ENCODE measurements at places on chromosomes 2 and 18. TPM values are rescaled to one million over a fixed set of nuclear protein-coding genes. Genes with fewer than 3 reads are reported as not detected.

Gene B3GNT7
- 0.98 TPM for total RNA-seq

Gene FHOD3
- total RNA-seq = not detected

- DNase-seq = no peak
- no peaks in the 10 kb centered on the region for H3K36me3 ChIP-seq
- H3K4me1 ChIP-seq = no peaks in the 10 kb centered on the region
- H3K27ac ChIP-seq = no peak within 1 kb of the TSS
- H3K4me3 ChIP-seq = peak within 1 kb of the TSS; percentile 32
Measured at GRCh38 chr2:43676322-43677050, at the start of gene C1GALT1C1L. Gene C1GALT1C1L, minus strand, starts transcription at chr2:43676429. Its CDS starts 107 bp downstream, at chr2:43676322.

GRCh38 chr2:23782646-23783045 is 144.3 kb downstream of the ATAD2B start:
- DNase-seq = no peak
- H3K27ac ChIP-seq = no peak overlapping the region

- H3K27ac ChIP-seq = peak overlapping the region; percentile 2
- peaks cover 8% of the 10 kb centered on the region for H3K36me3 ChIP-seq
- H3K27me3 ChIP-seq = no peaks in the 10 kb centered on the region
- H3K4me3 ChIP-seq = no peak overlapping the region
- DNase-seq = no peak
Measured at GRCh38 chr2:25279091-25279651, 62.6 kb downstream of the DNMT3A start.

- H3K4me3 ChIP-seq = no peak overlapping the region
- no peak overlapping the region for H3K27ac ChIP-seq
- H3K27me3 ChIP-seq = no peaks in the 10 kb centered on the region
- no peaks in the 10 kb centered on the region for H3K36me3 ChIP-seq
Measured at GRCh38 chr2:21310493-21310892, 186.7 kb downstream of the TDRD15 start.

DNA sequence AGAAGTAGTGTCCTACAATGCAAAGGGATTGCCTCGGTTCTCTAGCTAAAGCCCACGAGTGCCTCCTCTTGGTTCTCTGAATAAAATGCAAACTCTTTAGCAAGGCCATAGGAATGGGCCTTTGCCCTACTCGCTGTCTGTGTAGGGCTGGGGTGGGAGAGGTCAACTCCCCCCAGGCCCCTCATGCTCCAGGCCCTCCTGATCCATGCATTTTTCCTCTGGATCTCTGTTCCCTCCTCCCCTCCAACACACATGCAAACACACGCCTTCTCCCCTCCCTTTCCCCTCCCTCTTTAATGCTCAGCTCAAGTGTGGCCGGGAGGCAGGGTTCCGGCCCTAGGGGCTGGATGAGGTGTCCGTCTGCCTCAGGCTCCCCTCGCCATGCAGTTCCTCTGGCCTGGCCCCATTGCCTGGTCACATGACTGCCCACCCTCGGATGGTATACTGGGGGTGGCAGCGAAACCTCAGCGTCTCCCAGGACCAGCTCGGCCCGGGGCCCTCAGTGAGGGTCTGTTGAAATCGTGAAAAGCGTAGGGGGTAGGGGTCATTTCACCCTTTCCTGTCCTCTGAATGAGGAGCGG is 14.9 kb upstream of the KLF11 start:
- no peak overlapping the region for H3K4me3 ChIP-seq
- no peak for DNase-seq
- no peaks in the 10 kb centered on the region for H3K36me3 ChIP-seq
- no peaks in the 10 kb centered on the region for H3K27me3 ChIP-seq
- H3K27ac ChIP-seq = peak overlapping the region; percentile 45

DNA sequence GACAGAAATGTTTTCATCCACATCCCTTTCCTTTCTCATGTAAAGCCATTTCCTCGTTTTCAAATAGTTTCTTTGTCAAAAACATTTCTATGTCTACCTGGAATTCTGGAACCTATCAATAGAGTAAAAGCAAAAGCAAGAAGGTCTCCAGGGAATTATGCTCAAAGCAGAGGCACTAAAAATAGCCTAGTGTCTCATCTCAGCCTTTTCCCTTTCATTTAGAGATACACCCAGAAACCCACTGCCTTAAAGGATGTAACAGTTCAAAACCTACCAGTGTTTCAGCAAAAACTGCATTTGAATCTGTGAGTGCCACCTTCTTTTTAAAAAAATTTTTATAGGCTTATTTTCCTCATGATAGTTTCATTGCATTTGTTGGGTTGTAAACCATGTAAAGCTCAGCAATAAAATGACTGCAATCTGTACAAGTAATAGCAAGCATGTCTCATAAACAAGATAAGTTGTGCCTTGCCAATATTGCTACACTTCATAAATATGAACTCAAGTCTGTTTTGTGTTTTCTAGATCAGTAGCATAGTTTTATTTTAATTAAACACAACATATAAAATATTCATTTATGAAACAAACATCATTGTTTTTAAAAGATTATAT is 927.3 kb upstream of the ACVR2A start:
- no peaks in the 10 kb centered on the region for H3K27me3 ChIP-seq
- no peaks in the 10 kb centered on the region for H3K36me3 ChIP-seq
- DNase-seq = no peak
- H3K27ac ChIP-seq = no peak overlapping the region
- no peaks in the 10 kb centered on the region for H3K4me1 ChIP-seq
- no peak overlapping the region for H3K4me3 ChIP-seq

GRCh38 chr2:96690306-96691021 is 47.9 kb downstream of the FER1L5 start:
- H3K27ac ChIP-seq = no peak overlapping the region
- H3K4me3 ChIP-seq = no peak overlapping the region
- peaks cover 19% of the 10 kb centered on the region for H3K27me3 ChIP-seq
- no peak for DNase-seq

Gene KLHL29
- 1.8 TPM for total RNA-seq

GRCh38 chr2:127173057-127173456 is 47.0 kb downstream of the CYP27C1 start:
- DNase-seq = no peak
- peaks cover 14% of the 10 kb centered on the region for H3K27me3 ChIP-seq
- H3K36me3 ChIP-seq = no peaks in the 10 kb centered on the region
- H3K4me3 ChIP-seq = no peak overlapping the region
- no peak overlapping the region for H3K27ac ChIP-seq

Gene PIEZO2
- 0.13 TPM for total RNA-seq

GRCh38 chr18:26540043-26540628 is 8.2 kb downstream of the KCTD1 start:
- H3K4me1 ChIP-seq = no peaks in the 10 kb centered on the region
- DNase-seq = no peak
- H3K36me3 ChIP-seq = no peaks in the 10 kb centered on the region
- no peak overlapping the region for H3K4me3 ChIP-seq
- no peak overlapping the region for H3K27ac ChIP-seq

Gene LYG1
- total RNA-seq = 1.7 TPM

GRCh38 chr2:102245266-102246151 is 58.7 kb downstream of the IL1RL2 start:
- no peak for DNase-seq
- H3K27ac ChIP-seq = no peak overlapping the region
- no peaks in the 10 kb centered on the region for H3K4me1 ChIP-seq

Gene MGAT5
- total RNA-seq = 61.1 TPM

DNA sequence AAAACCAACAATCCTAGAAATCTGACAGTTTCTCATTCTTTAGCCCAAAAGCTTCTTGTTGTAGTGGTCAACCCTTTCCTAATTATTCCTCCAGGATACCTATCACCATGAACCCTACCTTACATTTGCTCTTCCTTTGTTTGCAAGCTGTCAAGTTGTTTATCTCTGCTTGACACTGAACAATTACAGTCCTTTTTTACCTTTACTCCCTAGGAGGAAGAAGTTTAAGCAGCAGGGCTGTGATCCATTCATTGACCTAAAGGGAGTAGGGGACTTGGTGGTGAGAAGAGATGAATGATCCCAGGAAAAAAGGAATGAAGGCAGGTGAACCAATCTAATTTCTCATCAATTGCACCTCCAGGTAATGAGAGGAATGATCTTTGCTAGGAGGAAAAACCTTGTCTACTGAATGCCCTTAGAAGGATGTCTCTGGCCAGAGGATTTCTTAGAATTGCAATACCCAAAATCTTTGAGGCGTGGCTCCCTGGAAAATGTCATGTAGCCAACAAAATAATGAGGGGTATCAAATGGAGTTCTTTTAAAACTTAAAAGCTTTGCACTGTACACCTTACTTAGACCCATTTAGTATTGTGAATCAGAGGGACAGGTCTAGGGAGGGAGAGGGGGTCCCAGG is 47.7 kb downstream of the MREG start:
- DNase-seq = no peak
- H3K4me1 ChIP-seq = no peaks in the 10 kb centered on the region
- no peaks in the 10 kb centered on the region for H3K27me3 ChIP-seq
- H3K36me3 ChIP-seq = no peaks in the 10 kb centered on the region

GRCh38 chr2:171244466-171244969 is 83.8 kb upstream of the TLK1 start:
- no peak for DNase-seq
- H3K36me3 ChIP-seq = no peaks in the 10 kb centered on the region
- H3K27me3 ChIP-seq = no peaks in the 10 kb centered on the region
- H3K4me1 ChIP-seq = peaks cover 19% of the 10 kb centered on the region
- H3K27ac ChIP-seq = no peak overlapping the region
- no peak overlapping the region for H3K4me3 ChIP-seq

Gene LRATD1
- total RNA-seq = not detected

DNA sequence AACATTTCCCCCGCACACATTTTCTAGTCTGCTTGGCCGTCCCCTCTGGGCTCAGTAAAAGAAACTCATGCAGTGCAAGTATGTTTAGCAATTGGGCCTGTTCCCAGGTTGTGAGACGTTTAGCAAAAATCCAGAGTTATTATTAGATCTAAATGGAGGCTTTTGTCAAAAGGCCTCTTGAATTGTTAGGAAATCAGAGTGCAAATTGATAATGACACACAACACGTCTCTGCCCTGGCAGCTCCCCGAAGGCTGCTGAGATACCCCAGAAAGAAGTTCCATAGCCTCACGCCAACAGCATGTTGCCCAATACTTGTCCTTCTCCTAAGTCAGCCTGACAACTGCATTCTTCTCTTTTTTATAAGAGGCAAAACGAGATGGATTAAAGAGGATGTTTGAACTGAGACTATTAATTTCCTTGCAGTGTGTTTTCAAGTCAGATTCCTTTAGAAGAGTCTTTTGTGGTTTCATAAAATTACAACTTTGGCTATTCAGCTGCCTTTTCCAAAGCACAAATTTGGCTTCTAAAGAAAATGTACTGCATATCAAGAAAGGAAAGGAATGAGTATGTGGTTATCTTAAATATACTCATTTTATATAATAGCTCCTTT is 202.2 kb downstream of the TRIB2 start:
- no peaks in the 10 kb centered on the region for H3K4me1 ChIP-seq
- no peaks in the 10 kb centered on the region for H3K36me3 ChIP-seq
- DNase-seq = no peak
- H3K27me3 ChIP-seq = no peaks in the 10 kb centered on the region
- H3K4me3 ChIP-seq = no peak overlapping the region
- no peak overlapping the region for H3K27ac ChIP-seq

Gene TRABD2A
- total RNA-seq = 92.6 TPM

GRCh38 chr18:11740461-11740860 is 51.4 kb downstream of the GNAL start:
- no peak overlapping the region for H3K4me3 ChIP-seq
- H3K27ac ChIP-seq = no peak overlapping the region
- no peak for DNase-seq
- H3K27me3 ChIP-seq = peaks cover 6% of the 10 kb centered on the region

- peaks cover 6% of the 10 kb centered on the region for H3K4me1 ChIP-seq
- peaks cover 6% of the 10 kb centered on the region for H3K27me3 ChIP-seq
- H3K36me3 ChIP-seq = no peaks in the 10 kb centered on the region
Measured at GRCh38 chr2:112924821-112925220, 13.9 kb downstream of the IL37 start.

- DNase-seq = no peak
- H3K4me1 ChIP-seq = no peaks in the 10 kb centered on the region
- no peaks in the 10 kb centered on the region for H3K27me3 ChIP-seq
- H3K4me3 ChIP-seq = no peak overlapping the region
Measured at GRCh38 chr2:125168442-125168841, 1143.4 kb downstream of the CNTNAP5 start.

Gene RTN4
- total RNA-seq = 75.4 TPM

Gene FEV
- not detected for total RNA-seq

DNA sequence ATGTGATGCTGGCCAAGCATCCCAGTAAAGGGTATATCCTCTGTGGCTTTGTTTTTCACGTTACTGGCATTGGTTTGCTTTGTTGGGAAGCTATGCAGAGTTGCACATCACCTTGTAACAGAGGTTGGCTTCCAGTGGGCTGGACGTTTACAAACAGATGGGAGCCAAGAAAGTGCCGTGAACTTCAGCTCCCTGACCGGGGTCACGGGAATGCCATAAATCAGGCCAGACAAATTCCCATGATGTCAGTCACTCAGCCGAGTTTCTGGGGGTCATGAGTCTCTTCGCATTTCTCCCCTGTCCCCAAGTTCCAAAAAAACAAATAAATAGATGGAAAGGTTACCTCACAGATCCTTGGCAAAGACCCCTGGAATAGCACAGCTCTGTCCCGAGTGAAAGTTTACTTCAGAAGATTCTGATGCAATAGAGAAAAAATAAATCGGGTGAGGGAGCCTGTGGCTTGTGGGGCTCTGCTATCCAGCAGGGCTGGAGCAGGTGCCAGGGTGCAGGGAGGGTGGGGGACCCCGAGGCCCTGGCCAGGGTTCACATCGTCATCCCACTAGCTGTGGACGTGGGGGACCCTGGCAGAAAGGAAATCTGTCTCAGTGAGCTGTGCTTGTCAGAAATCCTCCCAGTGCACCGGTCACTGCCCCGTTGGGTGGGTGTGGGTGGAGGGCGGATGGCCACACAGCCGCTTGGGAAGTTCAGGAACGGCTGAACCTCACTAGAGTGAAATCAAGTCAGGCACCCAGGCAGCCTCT is 27.8 kb downstream of the TWIST2 start:
- no peaks in the 10 kb centered on the region for H3K4me1 ChIP-seq

Gene DQX1
- not detected for total RNA-seq

DNA sequence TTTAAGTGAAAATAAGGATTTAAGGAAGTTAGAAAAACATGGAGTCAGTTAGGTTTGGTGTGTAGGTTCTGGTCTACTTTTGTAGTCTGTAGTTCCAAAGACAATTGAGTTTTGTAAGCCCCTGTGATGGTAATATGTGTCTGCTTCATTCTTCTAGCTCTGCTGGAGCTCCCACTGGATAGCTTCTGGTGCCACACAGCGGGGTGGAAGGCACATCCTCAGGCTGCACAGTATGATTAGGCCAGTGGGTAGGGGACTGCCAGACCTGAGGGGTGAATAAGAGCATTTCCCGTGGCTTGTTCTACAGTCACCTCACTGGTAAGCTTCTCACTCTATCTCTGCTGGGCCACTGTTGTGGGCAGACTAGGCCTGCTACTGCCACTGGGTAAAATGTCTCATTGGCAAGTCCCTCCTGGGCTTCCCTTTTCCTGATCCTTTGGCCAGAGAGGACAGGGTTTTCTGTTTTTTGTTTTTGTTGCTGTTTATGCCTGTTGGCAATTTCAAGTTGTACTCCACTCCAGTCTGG is 44.5 kb downstream of the TMEM131 start:
- H3K36me3 ChIP-seq = no peaks in the 10 kb centered on the region
- no peak for DNase-seq
- H3K27ac ChIP-seq = no peak overlapping the region
- no peak overlapping the region for H3K4me3 ChIP-seq
- no peaks in the 10 kb centered on the region for H3K27me3 ChIP-seq
- H3K4me1 ChIP-seq = no peaks in the 10 kb centered on the region

- no peak overlapping the region for H3K4me3 ChIP-seq
- no peaks in the 10 kb centered on the region for H3K36me3 ChIP-seq
- DNase-seq = no peak
- H3K4me1 ChIP-seq = no peaks in the 10 kb centered on the region
- no peaks in the 10 kb centered on the region for H3K27me3 ChIP-seq
Measured at GRCh38 chr2:171226461-171226860, 65.8 kb upstream of the TLK1 start.

GRCh38 chr2:26139269-26140183 is 33.4 kb upstream of the GAREM2 start:
- H3K27ac ChIP-seq = no peak overlapping the region
- no peak overlapping the region for H3K4me3 ChIP-seq
- H3K27me3 ChIP-seq = no peaks in the 10 kb centered on the region
- no peaks in the 10 kb centered on the region for H3K4me1 ChIP-seq
- no peaks in the 10 kb centered on the region for H3K36me3 ChIP-seq
